ENCODE measurements at places on chromosomes 12 and 14.

DNA sequence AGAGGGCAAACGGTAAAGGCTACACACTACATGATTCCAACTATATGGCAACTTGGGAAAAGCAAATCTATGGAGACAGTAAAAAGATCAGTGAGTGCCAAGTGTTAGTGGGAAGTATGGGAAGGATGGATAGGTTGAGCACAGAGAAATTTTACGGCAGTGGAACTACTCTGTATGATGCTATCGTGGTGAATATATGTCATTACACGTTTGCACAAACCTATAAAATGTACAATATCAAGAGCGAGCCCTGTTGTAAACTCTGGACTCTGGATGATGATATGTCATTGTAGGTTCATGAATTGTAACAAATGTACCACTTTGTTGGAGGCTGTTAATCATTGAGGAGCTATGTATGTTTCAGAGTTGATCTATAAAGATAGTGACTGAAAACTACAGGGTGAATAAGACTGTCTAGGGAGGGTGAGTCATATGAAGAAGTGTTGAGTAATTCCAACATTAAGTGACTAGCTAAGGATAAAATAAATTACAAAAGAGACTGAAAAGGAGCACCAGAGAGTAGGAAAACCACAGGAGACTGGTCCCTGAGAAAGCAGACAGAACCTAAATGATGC lies 349.2 kb upstream of the LMO3 start:
- DNase-seq: no peak

DNA sequence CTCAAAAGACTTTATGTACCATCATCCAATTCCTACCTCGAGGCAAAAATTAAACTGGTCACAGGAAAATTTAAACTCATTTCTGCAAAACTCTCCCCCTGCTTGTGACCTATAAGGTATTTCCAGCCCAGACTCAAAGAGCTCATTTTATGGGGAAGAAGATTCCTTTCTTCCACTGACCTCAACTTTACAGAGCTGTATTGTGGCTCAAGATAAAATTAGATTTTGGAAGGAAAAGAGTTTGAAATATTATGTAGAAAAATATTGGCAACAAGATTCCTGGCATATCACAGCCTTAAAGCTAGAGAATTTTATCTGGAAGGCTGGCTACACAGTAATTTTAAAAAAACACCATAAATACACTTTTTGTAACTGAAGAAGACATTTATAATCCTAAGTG lies 91.7 kb downstream of the STXBP6 start:
- DNase-seq: no peak

GRCh38 chr12:113154351-113154973 lies 4.9 kb downstream of the CFAP73 start:
- no peak for DNase-seq

GRCh38 chr12:95582230-95583058 lies 31.2 kb upstream of the USP44 start:
- DNase-seq: no peak

- DNase-seq: no peak
Observed at GRCh38 chr14:52189325-52189724, 78.2 kb upstream of the PTGDR start.

GRCh38 chr12:121581686-121582429 lies 1.0 kb upstream of the KDM2B start:
- no peak for DNase-seq

- no peak for DNase-seq
Observed at GRCh38 chr12:44616402-44616801, 259.7 kb downstream of the NELL2 start.

GRCh38 chr14:88904864-88905263 lies 80.4 kb downstream of the TTC8 start:
- no peak for DNase-seq

DNA sequence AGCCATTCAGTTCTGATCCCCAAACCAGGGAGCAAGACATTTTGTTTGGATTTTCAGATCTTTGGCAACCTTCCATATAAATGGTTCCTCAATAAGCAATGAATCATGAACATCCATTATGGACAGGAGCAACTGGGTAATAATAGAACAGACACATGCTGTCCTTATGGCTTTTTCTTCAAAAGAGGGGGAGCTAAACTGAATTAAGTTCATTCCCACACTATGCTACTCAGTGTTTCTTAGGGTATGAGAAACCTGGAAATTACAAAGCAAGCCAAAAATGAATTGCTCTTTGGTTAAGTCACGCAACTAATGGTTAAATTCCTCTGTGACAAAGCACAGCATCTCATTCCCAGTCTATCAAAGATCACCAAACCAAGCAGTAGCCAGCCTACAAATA lies 51.0 kb downstream of the PTGER2 start:
- DNase-seq: no peak

GRCh38 chr12:65925626-65926025 lies 101.3 kb downstream of the HMGA2 start:
- no peak for DNase-seq

GRCh38 chr12:44570036-44570583 lies 306.0 kb downstream of the NELL2 start:
- DNase-seq: no peak

GRCh38 chr14:100155049-100155621 lies 4.3 kb downstream of the DEGS2 start:
- DNase-seq: no peak

GRCh38 chr12:100075598-100075997 lies 67.1 kb downstream of the BLTP3B start:
- DNase-seq: no peak

Data from ovary (tissue), 10 donors.